ENCODE measurements at places on chromosomes 3 and 15.

DNA sequence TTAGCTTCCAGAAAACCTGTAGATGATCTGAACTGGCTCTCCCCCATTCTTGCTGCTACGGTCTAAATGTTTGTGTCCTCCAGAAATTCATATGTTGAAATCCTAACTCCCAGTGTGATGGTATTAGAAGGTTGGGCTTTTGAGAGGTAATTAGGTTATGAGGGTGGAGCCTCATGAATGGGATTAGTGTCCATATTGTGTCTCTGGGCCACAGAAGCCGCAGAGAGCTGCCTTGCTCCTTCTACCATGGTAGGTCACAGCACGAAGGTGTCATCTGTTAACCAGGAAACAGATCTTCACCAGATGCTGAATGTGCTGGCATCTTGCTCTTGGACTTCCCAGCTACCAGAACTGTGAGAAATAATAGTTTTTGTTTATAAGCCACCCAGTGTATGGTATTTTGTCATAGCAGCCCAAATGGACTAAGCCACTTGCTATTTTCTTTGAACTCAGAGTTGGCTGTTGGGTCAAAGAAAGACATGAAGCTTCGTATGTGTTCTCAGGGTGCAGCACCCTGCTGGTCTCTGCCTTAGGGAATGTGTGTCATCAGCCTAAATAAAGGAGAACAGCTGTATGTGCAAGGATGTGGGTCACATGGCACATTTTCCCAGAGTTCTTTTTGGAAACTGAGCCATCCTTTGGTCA lies 317.5 kb upstream of the SLCO3A1 start:
- H3K36me3 ChIP-seq = no peaks in the 10 kb centered on the region
- no peak overlapping the region for H3K27ac ChIP-seq
- peaks cover 14% of the 10 kb centered on the region for H3K4me1 ChIP-seq
- H3K27me3 ChIP-seq = no peaks in the 10 kb centered on the region
- H3K4me3 ChIP-seq = no peak overlapping the region

GRCh38 chr15:66682865-66683264 lies 19.2 kb upstream of the SMAD6 start:
- no peaks in the 10 kb centered on the region for H3K4me1 ChIP-seq
- H3K27me3 ChIP-seq = no peaks in the 10 kb centered on the region
- H3K4me3 ChIP-seq = no peak overlapping the region

GRCh38 chr3:142892714-142893113 lies 3.8 kb upstream of the PCOLCE2 start:
- H3K4me3 ChIP-seq = no peak overlapping the region
- no peak overlapping the region for H3K27ac ChIP-seq
- H3K27me3 ChIP-seq = peaks cover 3% of the 10 kb centered on the region
- no peaks in the 10 kb centered on the region for H3K36me3 ChIP-seq
- DNase-seq = no peak
- peaks cover 8% of the 10 kb centered on the region for H3K4me1 ChIP-seq

GRCh38 chr3:194984066-194984465 lies 286.9 kb downstream of the XXYLT1 start:
- H3K36me3 ChIP-seq = no peaks in the 10 kb centered on the region
- no peak overlapping the region for H3K4me3 ChIP-seq
- H3K27ac ChIP-seq = no peak overlapping the region
- no peak for DNase-seq
- no peaks in the 10 kb centered on the region for H3K27me3 ChIP-seq

DNA sequence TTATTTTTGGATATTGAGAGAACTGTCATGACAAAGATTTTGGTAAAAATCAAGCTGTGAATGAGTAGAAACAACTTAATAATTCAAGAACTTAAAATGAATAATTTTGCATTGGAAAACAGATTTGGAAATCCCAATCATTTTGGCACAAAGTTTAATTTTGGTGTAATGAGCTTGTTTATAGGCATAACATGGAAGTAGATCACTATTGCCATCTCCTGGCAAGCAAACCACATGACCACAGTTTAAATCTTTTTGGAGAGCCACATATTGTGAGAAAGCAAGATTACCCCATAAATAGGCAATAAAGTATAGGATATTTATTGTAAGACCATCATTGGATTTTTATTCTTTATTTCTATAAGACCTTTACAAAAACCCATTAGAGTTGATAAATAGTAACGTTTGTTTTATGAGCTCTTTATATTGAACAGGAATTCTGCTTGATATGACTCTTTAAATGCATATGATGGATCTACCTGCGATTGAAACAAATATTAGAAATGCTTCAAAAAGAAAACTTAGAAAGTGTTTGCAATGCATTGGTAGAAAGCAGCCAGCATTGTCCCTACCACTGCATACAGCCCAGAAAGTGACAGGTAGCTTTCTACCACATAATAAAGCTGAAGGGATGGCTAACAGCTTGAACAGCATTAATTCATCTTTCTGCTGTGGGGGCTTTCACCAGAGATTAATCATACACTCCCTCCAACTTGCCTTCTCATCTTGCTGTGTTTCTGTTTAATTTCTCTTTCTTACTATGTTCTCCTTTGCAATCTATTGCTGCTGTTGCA lies 766.8 kb downstream of the TBL1XR1 start:
- DNase-seq = peak; percentile 39
- no peaks in the 10 kb centered on the region for H3K36me3 ChIP-seq
- H3K27ac ChIP-seq = no peak overlapping the region
- H3K4me3 ChIP-seq = no peak overlapping the region
- H3K27me3 ChIP-seq = no peaks in the 10 kb centered on the region

- no peak for DNase-seq
- no peaks in the 10 kb centered on the region for H3K4me1 ChIP-seq
- no peak overlapping the region for H3K27ac ChIP-seq
- peaks cover 3% of the 10 kb centered on the region for H3K36me3 ChIP-seq
- no peaks in the 10 kb centered on the region for H3K27me3 ChIP-seq
- H3K4me3 ChIP-seq = no peak overlapping the region
Measured at GRCh38 chr3:146091397-146091796, 69.6 kb downstream of the PLOD2 start.

GRCh38 chr15:81296673-81297072 lies 27.3 kb downstream of the STARD5 start:
- H3K36me3 ChIP-seq = no peaks in the 10 kb centered on the region
- H3K27me3 ChIP-seq = peaks cover 16% of the 10 kb centered on the region
- DNase-seq = no peak
- H3K4me1 ChIP-seq = peaks cover 5% of the 10 kb centered on the region

Measured in astrocyte (in vitro differentiated cells and primary cell).